ENCODE measurements at places on chromosomes 7 and 10.

- DNase-seq, result no peak
Measured at GRCh38 chr10:6135039-6135438, 46.2 kb downstream of the RBM17 start.

DNA sequence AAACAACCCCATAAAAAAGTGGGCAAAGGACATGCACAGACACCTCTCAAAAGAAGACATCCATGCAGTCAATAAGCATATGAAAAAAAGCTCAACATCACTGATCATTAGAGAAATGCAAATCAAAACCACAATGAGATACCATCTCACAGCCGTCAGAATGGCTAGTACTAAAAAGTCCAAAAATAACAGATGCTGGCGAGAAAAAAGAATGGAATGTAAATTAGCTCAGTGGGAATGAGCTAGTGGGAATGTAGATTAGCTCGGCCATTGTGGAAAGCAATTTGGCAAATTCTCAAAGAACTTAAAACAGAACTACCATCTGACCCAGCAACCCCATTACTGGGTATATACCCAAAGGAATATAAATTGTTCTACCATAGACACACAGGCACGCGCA is 287.0 kb downstream of the WDR37 start:
- DNase-seq, result no peak

DNA sequence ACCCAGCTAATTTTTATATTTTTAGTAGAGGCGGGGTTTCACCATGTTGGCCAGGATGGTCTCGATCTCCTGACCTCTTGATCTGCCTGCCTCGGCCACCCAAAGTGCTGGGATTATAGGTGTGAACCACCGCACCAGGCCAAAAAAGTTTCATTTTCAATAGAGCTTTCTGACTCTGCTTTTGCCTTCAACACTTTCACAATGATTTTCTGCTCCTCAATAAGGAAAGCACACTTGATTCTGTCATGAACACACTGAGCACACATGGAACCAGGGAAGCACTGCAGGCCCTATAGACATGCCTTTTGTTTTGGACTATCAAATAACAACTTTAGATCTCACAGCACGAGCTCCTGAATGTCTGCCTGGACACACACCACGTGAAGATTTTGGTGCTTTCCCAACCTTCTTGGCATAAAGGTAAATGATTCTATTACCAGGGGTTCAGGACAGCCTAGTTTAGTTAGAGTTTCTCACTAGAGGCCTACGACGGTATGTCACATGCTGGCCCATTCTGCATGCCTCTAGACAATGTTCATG is 8.0 kb downstream of the RRP12 start:
- no peak for DNase-seq

GRCh38 chr7:23713285-23714149 is 3.5 kb downstream of the STK31 start:
- DNase-seq, result no peak

- DNase-seq, result no peak
Measured at GRCh38 chr10:69751214-69751613, 50.5 kb upstream of the COL13A1 start.

GRCh38 chr7:82677493-82677892 is 233.9 kb upstream of the CACNA2D1 start:
- no peak for DNase-seq

GRCh38 chr10:28375399-28376354 is 72.8 kb upstream of the MPP7 start:
- no peak for DNase-seq

DNA sequence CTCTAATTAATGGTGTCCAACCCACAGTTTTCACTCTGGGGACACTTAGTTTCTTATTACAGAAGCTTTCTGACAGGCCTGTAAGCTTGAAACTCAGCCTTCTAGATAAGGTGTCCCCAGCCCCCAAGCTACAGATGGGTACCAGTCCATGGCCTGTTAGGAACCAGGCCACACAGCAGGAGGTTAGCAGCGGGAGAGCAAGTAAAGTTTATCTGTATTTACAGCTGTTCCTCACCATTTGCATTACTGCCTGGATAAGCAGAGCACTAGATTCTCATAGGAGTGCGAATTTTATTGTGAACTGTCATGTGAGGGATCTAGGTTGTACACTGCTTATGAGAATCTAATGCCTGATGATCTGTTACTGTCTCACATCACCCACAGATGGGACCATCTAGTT is 93.7 kb downstream of the TMEM26 start:
- no peak for DNase-seq

- no peak for DNase-seq
Measured at GRCh38 chr7:78609281-78609680, 810.7 kb downstream of the PHTF2 start.

DNA sequence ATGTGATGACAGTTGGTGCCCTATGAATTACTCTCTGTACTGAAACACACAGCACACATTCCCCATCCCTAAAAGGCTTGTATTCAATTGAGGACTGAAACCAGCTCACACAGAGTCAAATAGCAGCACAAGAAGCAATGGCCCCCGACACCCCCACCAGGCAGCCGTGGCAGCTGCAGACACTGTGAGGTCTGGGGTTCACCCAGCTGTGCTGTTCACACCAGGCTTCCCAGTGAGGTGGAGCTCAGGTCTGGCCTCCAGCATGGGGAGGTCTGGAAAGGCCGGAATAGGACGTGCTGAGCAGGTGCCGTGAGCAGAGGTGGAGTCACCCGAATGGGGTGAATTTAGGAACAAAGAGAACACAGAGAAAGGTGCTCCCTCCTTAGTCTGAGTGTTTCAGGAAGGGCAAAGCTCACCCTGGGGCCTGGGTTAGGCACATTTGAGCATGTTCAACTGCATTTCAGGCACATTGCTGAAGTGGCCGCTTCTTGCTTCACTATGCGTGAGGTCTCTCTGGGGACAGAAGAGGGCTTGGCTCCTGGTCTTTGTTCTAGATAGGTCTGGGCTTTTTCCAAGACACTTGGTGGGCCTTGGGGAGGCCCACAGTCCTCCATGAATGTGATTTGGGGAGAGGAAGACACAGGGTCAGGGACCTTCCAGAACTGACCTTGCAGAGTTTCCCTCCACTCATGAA is 41.1 kb downstream of the C10orf120 start:
- DNase-seq, result no peak

- no peak for DNase-seq
Measured at GRCh38 chr10:128377364-128377987, 251.3 kb upstream of the MKI67 start.

DNA sequence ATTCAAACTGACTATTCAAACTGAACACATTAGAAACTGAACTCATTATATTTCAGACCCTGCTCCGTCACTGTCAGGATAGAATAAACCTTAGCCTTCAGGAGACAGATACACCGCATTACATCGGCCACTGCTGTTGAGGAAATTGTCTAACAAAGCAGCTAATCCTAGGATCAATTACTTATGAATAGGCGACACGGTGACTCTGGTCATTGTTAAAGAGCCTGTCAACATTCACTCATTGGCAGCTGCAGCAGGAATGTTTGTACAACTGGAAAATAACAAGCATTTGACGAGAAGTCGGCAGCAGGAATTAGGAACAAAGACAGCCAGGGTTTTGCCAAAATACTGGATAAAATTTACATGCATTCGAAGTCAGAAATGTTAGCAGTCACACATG is 112.0 kb upstream of the MKX start:
- DNase-seq, result no peak

DNA sequence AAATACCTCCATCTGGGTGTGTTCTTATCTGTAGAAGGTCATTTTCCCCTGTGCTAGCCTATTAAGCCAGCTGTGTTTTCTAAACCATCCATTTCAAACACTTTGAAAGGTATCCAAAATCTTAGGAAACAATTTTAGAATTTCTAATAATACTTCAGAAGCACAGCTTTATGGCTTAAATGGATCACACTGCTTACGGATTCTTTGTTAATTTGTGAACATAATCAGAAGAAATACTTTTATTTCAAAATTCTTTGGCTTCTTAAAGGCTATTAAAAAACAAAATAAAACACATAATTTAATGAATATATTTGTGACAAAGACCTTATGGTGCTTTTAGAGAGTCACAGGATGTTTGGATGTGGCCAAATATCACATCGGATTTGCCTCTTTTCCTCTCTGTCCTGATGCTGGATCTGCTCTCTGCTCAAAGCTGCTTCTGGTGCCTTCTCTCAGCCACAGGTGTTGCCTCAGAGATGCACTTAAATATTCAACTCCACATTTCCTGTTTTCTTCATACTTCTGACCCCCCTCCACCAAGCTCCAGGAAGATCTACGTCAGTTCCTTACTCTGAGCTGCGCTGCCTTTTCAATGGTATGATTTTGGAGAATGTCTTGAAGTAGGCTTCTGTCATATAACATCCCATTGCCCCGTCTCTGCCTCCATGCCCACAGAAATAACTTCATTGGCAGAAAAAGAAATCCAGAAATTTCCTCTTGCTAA is 230.6 kb downstream of the MLLT10 start:
- DNase-seq, result no peak

DNA sequence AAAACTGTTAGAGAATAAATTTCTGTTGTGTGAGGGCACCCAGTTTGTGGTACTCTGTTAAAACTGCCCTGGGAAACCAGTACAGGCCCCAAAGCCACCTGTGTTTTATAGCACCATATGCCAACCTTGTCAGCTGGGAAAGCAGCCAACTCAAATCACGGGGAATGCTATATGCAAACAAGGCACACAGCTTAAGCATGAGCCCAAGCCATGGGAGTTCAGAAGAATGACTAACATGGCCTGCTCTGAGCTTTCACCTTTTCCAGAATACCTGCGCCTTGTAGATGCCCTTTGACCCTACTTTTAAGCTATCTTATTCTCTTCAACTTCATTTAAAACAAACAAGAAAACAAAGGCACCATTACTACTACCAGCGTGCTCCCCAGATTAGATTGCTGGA is 5.5 kb upstream of the SLC25A13 start:
- no peak for DNase-seq

DNA sequence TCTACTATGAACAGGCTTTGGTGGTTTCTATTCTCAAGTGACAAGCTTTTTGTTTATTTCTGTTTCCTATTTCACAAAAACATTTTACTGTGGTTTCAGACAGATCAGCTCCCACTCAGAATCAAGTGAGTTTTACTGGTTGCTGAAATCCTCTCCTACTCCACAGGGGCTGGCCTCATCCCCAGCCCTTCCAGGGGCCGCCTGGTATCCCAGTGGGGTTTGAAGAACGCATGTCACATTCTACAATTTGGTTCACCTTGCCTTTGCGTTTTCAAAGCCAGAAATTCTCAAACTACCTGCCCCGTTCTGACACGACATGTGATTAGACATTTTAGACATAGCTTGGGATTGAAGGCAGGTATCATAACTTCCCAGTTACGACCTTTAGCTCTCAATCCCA is 160.9 kb upstream of the AGK start:
- no peak for DNase-seq

DNA sequence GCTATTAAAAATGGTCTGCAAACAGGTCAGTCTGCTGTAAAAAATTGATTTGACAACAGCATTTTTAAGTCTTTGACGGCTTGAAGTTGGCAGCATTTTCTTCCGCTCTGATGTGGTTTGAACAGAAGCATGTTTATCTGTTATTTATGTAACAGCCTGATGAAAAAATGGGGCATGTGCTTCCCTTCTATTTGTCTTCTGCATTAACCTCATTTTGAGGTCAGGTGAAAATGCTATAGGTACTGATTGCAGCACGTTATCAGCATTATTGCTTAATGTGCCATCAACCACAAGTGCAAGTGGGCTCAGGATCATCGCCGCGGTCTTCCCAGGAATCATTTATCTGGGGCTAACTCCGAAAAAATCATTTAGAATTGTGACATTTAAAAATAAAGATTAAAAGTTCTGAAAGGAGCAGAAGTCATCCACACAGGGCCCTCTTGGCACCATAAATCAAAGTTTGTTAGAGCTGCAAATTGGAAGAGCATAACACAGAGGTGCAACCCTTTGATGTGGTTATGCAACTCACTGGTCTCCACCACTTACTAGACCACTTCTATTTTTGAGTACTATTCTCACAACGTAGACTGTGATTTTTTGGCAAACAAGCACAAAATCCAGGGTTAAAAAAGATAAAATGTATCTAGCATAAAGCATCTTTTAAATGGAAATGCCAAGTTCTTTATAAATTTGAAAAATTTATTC is 307.7 kb downstream of the MDFIC start:
- no peak for DNase-seq

GRCh38 chr10:128978211-128978610 is 488.8 kb upstream of the MGMT start:
- no peak for DNase-seq

GRCh38 chr7:157508477-157508881 is 171.7 kb downstream of the DNAJB6 start:
- no peak for DNase-seq

DNA sequence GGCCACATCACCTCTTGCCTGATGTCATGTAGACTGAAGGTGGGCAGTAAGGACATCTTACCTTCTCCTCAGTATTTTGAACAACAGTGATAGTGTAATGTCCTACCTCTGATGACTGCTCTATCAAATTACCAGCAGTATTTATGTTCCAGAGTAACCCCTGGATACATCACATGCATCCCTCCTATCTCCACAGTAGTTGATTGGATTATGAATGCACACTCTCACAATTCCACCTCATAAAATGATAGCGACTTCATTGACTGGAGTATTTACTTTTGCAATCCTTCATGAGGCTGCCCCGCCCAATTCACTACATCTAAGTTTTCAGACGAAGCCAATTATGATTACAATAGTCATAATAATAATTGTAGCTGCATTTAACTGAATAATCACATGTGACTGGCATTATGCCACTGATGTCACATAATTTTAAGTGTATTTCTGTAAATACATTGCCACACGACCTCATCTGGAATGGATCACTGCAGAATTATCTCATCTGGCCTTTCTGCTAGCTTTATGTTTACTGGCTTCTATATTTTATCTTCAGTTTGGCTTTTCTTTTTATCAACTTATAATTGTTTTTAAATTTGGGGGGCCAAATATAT is 268.9 kb downstream of the SLC25A13 start:
- no peak for DNase-seq

GRCh38 chr10:79391231-79392019 is 44.2 kb downstream of the PPIF start:
- no peak for DNase-seq

GRCh38 chr10:92327445-92328433 is 36.8 kb downstream of the MARCHF5 start:
- DNase-seq, result no peak

- DNase-seq, result peak; percentile 68
Measured at GRCh38 chr10:101018600-101019439, 12.1 kb downstream of the PDZD7 start.

DNA sequence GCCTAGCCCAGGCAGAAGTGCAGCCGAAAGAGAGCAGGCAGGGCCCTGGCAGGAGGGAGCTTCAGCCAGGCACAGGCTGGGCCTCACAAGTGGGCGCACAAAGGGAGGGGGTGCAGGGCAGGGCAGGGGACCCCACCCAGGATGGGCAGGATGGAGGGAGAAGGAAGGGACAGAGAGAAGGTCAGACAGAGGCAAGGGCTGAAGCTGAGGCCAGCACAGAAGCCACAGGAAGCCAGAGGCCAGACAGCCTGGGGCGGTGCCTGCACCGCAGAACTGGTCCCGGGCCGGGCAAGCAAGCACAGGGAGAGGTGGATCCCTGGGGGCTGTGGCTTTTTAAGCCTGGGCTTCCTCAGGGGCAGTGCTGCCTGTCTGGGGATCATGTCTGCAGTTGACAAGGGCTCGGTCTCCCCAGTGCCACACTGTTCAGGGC is 16.7 kb downstream of the NOS3 start:
- no peak for DNase-seq

GRCh38 chr7:112006071-112006470 is 200.1 kb downstream of the DOCK4 start:
- DNase-seq, result no peak

All from GM19239 (cell line).